RWPE1 (cell line): ENCODE measurements at places on chromosomes 7 and 10.

- DNase-seq: no peak
Measured at GRCh38 chr10:128779416-128779815, 653.2 kb upstream of the MKI67 start.

DNA sequence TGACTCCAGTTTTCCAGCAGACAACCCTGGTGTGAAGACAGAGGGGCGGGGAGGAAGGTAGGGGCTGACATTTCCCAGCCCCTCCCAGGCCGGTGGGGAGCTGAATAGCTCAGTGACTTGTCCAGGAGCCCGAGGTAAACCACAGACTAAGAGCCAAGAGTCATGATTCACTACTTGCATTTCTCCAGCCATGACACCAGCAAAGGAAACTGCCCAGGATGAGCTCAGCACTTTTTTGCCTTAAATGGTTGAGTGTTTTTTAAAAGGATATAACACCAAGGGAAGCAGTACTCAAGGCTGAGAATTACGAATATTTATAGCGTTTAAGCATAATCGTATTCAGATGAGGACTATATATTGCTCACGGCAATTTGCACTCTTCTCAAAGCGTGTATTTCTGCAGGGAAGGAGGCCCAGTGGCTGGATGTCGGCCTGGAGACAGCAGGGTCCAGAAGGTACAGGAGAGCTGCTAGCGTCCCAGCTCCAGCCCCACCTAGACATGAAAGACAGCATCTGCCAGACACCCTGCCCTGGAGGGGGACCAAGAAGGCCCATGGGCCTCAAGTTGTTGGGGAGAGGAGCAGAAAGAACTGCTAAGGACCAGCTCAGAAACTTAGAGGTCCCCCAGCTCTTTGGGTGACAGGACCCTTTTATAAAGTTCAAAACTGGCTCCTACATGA, 141.4 kb downstream of the GRID1 start:
- peak; percentile 49 for DNase-seq

- no peak for DNase-seq
Measured at GRCh38 chr7:4184653-4185052, 497.4 kb upstream of the FOXK1 start.

- DNase-seq: no peak
Measured at GRCh38 chr10:29820890-29821461, 186.2 kb upstream of the SVIL start.
